ENCODE measurements at places on chromosomes 12 and 14. TPM values are rescaled to one million over a fixed set of nuclear protein-coding genes. Genes with fewer than 3 reads are reported as not detected.

CHST11 gene
- 9.1 TPM for total RNA-seq

GPR162 gene
- 2.7 TPM for total RNA-seq

ADCY6 gene
- total RNA-seq: 24.0 TPM

IL31 gene
- not detected for total RNA-seq

FAM186B gene
- total RNA-seq: 0.39 TPM

All from articular chondrocyte of knee joint (primary cell).